Adipocyte (in vitro differentiated cells): ENCODE measurements at places on chromosomes 1 and 21.

DNA sequence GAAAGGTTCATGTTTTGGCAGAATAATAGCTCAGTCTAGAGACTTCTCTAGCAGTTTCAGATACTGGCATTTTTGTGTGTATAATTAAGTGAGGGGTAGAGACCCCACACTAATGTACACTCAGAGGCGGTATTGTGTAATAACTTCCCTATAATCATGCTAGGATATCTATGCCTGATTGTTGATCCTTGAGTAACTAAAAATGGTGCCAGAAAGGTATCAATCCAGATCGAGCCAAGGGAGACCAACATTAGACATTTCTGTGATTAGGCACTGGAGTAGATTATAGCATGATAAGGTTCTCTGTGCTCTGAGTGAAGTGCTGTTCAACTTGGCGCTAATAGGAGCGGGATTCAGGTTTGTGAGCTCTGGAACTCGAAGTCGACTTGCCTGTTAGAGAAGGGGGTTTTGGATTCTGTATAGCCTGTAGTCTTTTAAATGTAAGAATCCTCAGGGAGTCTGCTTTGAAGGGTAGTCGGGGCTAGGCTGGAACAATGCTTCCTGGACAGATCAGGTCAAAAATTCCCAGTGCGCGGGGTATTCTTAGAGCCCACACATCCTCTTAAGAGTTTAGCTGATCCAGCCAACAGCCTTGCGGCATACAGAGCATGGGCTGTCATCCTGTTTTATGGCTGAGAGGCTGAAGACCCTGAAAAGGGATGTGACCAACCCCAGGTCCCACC is 24.2 kb downstream of the MAN1C1 start:
- DNase-seq: no peak

DNA sequence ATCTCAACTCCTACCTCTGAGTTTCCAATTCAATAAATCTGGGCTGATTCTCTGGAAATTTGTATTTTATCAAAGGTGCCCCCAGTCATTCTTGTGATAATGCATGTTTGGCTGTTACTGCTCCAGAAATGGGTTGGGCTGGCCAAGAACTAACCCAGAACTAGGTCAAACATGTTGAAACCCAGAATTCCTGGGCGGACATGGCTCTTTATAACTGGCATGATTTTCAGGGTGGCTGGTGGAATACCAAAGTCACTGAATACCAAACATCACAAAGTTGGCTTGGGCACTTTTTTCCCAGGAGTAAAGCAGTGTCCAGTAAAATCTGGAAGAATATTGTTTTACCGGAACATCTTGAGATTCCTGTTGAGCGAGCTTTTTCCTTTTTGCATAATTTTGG is 89.4 kb upstream of the S1PR1 start:
- DNase-seq: no peak

DNA sequence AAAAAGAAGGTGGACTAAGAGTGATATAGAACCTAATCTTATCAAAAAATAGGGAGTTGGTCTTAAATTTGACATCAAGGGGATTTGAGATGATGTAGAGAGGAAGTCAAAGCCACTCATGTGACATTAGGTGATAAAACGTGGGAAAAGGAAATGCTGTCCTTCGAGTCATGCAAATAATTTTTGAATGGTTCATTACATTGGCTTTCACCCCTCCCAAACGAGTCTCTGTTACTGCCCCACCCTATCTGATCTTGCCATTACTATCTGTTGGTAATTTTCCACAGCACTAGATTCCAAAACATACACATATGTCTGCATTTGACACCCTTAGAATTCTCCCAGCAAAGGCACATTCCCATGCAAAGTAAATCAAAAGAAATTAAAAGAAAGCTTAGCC is 531.1 kb upstream of the ADAMTS5 start:
- DNase-seq: no peak

DNA sequence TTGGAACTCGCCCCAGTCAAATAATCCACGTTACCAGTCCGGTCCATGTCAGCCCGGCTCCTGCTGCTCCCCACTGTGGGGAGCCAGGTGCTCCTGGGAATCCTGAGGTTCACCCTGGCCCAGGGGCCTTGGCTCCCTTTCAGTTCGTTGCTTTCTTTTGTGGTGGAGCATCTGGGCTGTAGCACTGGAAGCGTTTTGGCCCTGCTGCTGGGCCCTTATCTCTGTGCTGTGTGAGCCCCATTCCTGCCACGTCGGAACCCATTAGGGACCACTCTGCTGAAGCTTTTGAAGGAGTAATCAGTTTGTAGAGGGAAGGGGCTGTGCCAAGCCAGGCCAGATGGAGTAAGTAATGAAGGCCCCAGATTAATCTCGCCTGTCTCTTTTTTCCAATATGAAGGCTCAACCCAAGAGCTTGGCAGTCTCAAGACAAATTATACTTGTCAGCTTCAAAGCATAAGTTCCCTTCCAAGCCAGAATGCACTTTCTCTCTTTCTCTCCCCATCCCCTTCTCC is 82.3 kb downstream of the PGM1 start:
- DNase-seq: no peak

- DNase-seq: no peak
Measured at GRCh38 chr1:192941722-192942411, 117.3 kb downstream of the UCHL5 start.

DNA sequence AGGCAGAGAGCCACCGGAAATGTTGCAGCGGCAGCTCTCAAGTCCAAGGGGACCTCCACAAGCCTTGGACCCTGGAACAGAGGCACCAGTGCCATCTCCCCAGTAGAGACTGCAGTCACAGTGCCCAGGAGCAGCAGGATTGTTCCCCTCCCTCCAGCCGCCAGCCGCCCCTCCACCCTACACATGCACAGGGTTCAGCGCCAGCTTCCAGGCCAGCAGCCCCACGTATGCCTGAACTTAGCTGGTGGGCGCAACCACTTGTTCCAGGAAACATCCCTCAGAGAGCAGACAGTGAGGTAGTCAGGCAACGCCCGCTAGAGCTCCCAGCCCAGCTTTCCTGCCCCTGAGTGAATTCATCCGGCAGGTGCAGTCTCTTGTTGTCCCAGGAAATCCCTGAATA is 1098.1 kb upstream of the NCAM2 start:
- no peak for DNase-seq

DNA sequence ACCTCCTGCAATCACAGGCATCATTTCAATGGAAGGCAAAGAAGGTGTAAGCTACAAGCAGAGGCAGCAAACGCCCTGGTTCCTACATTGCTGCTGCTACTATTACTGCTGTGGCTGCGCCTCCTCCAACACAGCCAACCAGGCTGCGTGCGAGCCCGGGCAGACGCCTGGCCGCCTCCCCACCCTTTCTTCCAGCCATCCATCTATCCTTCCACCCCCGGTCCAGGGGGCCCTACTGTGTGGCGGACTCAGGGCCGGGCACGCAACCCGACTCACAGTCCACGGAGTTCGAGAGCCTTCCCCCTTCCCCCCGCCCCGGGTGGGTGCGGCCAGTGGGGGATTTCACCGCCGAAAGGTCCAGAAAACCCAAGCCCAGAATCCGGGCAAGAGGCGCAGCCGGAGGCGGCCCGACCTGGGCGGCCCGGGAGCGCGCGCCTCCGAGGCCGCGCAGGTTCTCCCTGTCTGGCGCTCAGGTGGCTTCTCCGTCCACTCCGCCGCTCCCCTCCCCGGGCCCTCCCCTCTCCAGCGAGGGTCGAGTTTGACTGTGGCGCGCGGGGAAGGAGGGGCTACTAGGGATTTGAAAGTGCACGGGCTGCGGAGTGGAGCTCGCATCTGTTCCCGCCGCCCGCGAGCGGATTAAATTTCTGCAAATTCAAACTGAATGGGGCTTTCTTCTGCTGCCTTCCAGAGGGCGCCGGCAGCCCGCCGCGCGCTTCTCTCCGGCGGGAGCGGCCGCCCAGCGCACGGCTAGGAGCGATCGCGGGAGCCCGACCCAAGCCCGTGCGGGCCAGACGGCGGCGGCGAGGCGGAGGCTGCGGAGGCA is at the start of gene HUNK:
HUNK (plus strand) TSS at position 569 of the 823 bp plus-strand sequence. CDS start 655 bp downstream, outside the sequence.
- peak; percentile 76 for DNase-seq

DNA sequence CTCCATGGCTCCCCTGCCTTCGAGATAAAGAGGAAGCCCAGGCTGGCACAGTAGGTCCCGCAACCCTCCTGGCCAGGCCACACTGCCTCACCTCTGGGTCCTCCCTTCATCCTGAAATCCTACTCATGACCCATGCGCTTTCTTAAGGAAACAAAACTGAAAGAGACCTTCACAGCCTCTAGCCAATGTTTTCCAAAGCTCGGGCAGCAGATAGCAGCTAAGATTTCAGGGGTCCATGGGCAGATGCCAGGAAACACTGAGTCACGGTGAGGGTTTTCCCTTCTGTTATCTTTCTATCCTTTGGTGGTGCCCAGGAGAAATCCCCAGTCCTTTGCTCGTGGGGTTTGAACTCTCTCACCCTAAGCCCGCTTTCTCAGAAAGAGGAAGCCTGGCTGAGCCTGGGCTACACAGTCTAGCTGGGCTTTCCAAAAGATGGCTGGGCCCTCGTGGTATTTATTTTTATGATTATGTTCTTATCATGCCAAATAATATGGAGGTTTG is 26.6 kb downstream of the TTC39A start:
- DNase-seq: peak; percentile 17

DNA sequence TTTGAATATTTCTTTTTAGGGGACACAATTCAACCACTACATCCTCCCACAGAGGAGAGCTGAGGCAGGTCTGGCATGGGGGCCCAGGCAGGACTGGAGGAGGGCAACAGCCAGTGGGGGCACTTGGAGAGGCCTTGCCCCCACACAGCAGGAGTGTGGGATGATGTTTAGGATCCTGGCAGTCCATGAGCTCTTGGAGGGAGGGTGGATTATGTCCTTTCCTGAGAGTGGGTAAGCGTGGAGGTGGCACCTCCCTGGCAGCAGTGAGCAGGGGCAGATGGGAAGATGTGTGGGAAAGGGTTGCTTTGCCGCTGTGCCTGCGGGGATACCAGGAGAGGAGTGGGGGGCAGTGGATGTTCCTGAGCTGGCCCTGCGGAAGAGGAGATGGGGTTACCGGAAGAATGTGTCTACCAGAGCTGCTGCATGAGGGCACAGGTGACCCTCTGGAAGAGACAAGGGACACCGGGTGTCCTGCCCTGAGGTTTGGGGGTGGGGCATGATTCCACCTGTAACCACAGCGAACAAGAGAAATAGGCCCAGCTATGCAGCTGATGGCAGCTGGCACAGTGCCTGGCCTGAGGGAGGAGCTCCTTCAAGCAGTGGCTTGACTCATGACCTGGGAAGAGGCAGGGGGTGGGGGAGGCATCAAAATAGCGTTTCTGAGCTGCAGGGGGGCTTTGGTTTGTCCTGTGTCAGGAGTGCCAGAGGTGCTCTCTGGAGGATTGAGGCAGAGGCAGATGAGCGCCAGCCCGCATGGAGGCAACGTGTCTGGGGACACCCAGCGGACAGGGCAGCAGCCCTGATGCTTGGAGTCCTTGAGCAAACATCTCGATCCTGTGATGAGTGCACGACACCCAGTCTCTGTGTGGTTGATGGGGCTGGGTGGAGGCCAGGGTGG is 123.9 kb upstream of the TMPRSS2 start:
- DNase-seq: no peak

DNA sequence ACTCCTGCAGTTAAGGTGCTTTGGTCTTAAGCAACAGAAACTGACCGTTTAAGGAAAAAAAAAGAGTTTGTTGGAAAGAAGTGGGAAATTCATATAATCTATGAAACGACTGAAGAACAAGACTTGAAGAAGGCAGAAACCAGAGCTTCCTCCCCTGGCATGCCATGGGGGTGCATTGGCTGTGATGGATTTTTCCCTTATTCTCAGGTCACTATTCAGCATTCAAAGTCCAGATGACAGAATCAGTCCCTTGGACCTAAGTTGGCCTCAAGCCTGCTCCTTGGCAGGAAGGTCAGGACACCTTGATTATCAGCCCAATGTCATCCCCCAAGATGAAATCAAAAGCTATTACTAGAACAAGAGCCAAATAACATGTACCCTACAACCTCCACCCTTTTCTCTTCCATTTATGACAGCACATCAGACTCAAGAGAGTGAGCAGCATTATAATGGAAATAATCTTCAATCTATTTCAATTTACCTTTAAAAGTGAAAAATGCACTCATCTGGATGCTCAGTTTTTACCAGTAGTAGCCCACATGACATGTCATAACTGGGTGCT is 15.8 kb upstream of the TMEM9 start:
- peak; percentile 3 for DNase-seq

GRCh38 chr21:34806423-34806822 is 137.6 kb downstream of the CLIC6 start:
- no peak for DNase-seq

DNA sequence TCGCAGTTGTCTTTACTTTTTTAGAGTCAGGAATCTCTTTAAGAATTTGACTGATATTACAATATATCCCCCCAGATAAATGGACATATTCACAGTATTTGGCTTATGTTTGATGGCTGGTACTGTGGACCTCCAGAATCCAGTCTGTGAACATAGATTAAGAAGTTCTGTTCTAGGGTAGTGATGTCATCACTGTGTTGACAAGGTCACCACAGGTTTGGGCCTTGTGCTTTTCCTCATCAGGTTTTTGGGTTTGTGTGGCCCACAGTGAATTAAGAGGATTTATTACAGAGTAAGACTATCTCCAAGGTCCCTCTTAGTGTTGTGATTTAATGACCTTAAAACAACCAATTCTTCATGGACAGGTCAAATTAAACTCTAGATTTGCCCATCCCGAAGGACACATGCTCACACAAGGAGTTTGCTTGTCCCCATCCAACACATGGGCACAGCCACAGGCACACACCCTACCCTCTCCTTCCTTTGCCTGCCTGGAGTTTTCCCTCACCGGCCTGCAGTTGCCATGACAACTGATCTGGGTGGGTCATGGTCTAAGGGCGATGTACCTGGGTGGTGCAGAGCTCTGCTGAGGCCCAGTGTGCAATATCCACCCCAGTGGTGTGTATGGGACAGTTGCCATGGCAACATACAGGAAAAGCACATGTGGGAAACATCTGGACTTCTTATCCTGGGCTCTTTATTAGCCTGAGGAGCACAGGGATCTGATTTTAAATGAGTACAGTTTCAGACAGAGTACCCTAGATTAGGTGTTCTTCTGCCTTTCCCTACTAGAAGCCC is 98.6 kb downstream of the NAV1 start:
- DNase-seq: peak; percentile 70

DNA sequence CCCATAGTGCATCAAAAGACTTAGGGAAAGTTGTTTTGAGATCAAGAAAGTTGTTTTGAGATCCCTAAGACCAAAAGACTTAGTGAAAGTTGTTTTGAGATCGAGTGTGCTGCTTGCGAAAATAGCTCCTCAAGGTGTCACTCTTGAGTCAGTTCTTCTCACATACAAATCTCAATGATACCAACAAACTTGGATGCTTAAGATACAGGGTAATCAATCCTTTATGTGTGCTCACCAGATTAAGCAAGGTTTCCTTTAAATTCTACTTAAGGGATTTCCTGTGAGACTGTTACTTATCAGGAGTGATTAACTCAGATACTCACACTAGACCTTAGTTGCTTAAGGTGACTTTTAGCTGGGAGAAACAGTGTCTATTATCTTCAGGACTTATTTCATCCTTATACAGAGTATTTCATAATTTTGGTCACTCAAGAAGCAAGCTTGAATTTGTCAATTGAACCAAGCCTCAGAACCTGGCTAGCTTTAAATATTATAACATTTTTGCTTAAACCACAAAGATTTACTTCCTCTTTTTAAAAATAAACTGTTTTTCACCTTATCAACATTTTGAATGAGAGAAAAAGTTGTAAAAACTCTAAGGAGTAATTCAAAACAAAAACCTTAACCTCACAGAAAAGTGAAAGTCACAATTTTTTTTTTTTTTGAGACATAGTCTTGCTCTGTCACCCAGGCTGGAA is 8.0 kb upstream of the RLF start:
- peak; percentile 80 for DNase-seq
